ENCODE measurements at places on chromosomes 2 and 18. TPM values are rescaled to one million over a fixed set of nuclear protein-coding genes. Genes with fewer than 3 reads are reported as not detected.

DNA sequence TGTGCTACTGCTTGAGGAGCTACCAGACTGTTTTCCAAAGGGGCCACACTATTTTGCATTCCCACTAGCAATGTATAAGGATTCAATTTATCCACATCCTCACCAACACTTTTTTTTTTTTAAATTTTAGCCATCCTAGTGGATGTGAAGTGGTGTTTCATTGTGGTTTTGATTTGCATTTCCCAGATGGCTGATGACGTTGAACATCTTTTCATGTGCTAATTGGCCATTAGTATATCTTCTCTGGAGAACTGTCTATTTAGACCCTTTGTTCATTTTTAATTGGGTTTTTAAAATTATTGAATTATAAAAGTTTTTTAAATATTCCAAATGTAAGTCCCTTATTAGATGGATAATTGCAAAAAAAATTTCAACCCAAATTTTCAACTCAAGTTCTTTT, 121.1 kb downstream of the MAPK4 start:
- no peak for DNase-seq

Gene ANKRD62
- total RNA-seq: 1.2 TPM

- DNase-seq: no peak
Measured at GRCh38 chr2:218583983-218584850, 15.6 kb downstream of the CNOT9 start.

GRCh38 chr18:9243029-9243428, 91.5 kb upstream of the TWSG1 start:
- DNase-seq: no peak

DNA sequence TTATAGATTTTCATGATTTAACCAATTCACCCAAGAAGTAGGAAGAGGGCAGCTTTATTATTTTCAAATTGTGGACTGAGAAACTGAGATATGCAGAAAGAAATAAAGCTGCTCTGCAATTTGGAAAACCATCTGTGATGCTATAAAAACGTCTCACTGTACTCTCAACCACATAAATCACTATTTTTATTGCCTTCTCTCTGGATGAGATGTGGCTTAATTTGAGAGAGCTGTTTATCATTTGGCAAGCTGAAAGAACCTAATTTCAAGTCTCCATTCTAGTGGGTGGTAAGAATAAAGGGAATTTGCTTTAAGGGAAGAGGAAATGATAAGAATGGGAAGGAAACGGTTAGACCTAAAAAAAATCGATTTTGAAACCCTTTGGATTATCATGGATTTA, 49.9 kb upstream of the CYP1B1 start:
- no peak for DNase-seq

DNA sequence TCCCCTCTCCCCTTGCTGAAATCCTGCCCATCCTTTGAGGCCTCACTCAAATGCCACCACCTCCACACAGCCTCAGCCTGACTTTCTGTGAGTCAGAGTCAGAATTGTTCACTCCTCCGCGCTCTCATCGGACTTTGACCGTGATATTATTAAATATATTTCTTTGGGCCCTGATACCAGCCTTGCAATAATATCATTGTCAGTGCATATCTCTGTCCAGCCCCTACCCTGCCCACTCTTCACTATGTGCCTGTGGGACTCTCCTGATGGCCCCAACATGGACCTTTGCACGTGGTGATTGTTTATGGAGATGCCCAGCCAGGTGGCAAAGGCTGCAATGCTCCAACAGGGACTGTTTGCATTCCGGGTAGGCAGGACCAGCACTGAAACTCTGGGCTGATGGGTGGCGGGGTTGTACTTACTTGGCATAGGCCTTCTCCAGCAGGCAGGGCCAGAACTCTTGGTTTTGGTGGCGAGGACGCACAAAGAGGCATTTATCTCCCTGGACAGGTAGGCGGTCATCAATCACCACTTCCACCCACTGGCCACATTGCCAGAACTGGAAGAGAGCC, 37.3 kb downstream of the CAPN13 start:
- no peak for DNase-seq

Measured in stomach (tissue), 19 donors.